ENCODE measurements at places on chromosomes 12 and 14. TPM values are rescaled to one million over a fixed set of nuclear protein-coding genes. Genes with fewer than 3 reads are reported as not detected.

Gene C3AR1
- not detected for total RNA-seq

Gene KRT6A
- not detected for total RNA-seq

Gene TNFAIP2
- 491 TPM for total RNA-seq

Gene BICDL1
- 22.2 TPM for total RNA-seq

Gene KIF5A
- 3.0 TPM for total RNA-seq

Gene PIK3C2G
- total RNA-seq = not detected

Gene HOXC13
- total RNA-seq = 93.5 TPM

Gene FBLN5
- 0.23 TPM for total RNA-seq

Gene TOMM20L
- not detected for total RNA-seq

Gene OTUB2
- total RNA-seq = 3.4 TPM

Gene RNU4-1
- total RNA-seq = 1,565 TPM

Gene FIGNL2
- 0.23 TPM for total RNA-seq

Gene CLEC9A
- total RNA-seq = not detected

Measured in Panc1 (cell line).